ENCODE measurements at places on chromosomes 5 and 9.

GRCh38 chr5:127875235-127876021 lies 172.2 kb downstream of the CCDC192 start:
- DNase-seq, result peak; percentile 70

GRCh38 chr9:135215571-135216161 lies 128.2 kb downstream of the OLFM1 start:
- DNase-seq, result peak; percentile 4

- DNase-seq, result peak; percentile 81
Measured at GRCh38 chr9:122206118-122207046, 22.4 kb downstream of the LHX6 start.

DNA sequence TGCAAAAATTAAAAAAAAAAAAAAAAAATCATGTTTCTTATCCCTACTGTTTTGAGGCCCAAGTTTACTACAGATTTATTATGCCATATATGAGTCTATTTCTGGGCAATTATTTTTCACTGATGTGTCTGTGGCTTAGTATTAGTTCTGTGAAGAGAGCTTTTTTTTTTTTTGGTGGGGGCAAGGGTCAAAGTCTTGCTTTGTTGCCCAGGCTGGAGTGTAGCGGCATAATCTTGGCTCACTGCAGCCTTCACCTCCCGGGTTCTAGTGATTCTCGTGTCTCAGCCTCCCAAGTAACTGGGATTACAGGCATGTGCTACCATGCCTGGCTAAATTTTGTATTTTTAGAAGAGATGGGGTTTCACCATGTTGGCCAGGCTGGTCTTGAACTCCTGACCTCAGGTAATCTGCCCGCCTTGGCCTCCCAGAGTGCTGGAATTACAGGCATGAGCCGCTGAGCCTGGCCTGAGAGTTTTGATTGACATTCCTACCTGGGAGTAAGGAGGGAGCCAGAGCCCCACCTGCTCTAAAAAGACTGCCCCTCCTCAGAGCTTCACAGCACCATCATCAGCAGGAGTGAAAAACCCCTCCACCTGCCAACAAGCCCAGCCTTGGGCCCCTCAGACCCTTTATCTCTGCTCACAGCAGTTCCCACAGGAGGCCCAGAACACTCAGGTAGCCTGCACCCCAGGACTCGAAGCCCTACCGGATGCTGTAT lies 36.1 kb upstream of the JADE2 start:
- DNase-seq, result no peak
